ENCODE measurements at places on chromosomes 3 and 15.

DNA sequence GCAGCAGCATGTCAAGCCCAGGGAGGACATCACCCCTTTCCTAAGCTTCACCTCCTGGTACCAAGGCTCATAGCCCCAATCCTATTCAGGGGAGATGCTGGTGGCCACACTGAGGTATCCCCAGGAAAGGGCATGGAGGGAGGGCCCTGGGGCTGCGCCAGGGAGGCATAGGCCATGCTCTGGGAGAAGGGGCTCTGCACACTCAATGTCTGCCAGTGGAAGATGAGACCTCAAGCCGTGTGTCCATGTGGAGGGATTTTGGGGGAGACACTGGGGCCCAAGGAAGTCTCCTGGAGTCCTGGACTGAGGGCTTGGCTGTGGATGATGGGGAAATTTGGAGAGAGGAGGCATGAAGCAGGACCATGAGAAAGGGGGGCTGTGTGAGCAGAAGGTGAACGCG lies 21.2 kb upstream of the PRR23E start:
- DNase-seq = no peak

- DNase-seq = no peak
Observed at GRCh38 chr15:31332020-31332680, 5.5 kb downstream of the KLF13 start.

GRCh38 chr3:129058441-129059200 lies 2.0 kb upstream of the GP9 start:
- DNase-seq = no peak

GRCh38 chr15:50262533-50262932 lies 3.0 kb downstream of the HDC start:
- no peak for DNase-seq
